Myocyte (in vitro differentiated cells): ENCODE measurements at places on chromosomes 5 and 9. TPM values are rescaled to one million over a fixed set of nuclear protein-coding genes. Genes with fewer than 3 reads are reported as not detected.

- peak; percentile 70 for DNase-seq
Observed at GRCh38 chr5:135829681-135830383, 4.6 kb upstream of the SLC25A48 start.

- DNase-seq: peak; percentile 5
Observed at GRCh38 chr5:37933576-37933975, 93.7 kb upstream of the GDNF start.

DNA sequence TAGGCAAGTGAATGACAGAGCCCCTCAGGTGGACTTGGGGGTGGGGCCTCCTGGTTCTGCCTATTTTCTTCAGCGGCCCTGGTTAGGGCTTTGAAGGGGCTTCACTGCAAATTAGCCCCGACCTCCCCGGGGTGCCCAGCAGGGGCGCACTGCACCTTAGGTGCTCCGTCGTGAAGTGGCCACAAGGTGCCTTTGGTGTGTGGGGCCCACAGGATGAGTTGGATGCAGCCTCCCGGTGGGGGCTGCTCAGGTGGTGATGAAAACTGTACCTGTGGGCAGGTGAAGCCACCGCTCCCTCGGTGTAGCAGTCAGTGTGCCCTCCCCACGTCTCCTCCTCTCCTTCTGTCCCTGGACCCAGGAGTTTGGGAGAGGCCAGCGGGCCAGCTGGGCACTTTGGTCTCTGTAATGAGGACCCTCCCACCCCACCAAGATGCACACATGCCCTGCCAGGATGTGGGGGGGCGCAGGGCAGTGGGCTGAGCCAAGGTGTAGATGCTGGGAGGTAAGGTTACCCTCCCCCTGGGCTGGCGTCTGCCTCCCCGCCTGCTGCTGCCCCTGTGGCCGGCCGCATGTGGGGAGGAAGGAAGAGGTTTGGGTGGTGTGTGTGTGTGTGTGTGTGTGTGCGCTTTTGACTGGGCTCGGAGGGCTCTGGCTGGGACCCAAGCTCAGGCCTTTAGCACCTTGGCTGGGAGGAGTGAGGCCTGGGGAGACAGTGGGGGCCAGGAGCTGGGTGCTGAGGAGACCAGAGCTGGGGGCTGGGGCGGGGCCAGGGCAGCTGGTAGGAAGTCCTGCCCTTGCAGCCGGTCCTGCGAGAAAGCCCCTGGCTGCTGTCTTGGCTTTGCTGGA, 55.6 kb downstream of the RXRA start:
- no peak for DNase-seq

DNA sequence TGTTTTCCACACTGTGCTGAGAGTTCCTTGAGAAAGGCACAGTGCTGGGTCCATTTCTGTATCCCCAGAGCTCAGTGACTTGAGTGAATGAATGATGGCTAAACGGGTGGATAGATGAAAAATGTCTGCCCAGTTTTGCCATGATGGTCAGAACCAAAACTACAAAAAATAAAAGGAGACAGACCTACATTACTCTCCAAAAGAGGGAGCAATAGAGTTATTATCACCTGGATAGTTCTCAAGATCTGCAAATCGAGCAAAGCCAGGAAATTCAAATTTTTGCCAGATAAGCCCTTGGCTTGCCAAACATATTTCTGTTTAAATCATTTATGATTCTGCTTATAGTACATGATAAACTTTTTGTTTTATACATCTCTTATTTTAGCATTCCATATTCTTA, 214.2 kb upstream of the ZNF462 start:
- peak; percentile 36 for DNase-seq

DNA sequence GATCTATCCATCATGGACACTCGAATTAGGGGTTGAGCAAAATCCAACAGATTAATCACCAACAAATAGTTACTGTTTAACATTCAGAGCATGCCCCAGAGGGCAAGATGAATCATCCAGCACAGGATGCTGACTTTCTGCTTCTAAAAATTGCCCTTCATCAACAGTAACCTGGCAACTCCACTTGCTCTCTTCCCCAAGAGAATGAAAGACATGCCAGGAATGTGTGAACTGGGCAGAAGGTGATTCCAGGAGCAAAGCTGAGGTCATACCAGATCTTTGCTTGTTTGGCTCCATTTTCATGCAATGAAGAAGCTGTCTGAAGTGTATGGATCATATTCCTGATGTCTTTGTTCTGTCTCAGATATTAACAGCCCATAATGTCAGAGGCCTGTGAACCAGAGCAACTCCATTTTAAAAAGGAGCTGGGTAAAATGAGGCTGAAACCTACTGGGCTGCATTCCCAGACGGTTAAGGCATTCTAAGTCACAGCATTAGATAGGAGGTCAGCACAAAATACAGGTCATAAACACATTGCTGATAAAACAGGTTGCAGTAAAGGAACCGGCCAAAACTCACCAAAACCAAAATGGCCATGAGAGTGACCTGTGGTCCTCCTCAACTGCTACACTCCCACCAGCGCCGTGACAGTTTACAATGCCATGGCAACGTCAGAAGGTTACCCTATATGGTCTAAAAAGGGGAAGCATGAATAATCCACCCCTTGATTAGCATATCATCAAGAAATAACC, 2.5 kb upstream of the ZNF367 start:
- peak; percentile 94 for DNase-seq

- no peak for DNase-seq
Observed at GRCh38 chr9:23822261-23823169, 3.5 kb downstream of the ELAVL2 start.

DNA sequence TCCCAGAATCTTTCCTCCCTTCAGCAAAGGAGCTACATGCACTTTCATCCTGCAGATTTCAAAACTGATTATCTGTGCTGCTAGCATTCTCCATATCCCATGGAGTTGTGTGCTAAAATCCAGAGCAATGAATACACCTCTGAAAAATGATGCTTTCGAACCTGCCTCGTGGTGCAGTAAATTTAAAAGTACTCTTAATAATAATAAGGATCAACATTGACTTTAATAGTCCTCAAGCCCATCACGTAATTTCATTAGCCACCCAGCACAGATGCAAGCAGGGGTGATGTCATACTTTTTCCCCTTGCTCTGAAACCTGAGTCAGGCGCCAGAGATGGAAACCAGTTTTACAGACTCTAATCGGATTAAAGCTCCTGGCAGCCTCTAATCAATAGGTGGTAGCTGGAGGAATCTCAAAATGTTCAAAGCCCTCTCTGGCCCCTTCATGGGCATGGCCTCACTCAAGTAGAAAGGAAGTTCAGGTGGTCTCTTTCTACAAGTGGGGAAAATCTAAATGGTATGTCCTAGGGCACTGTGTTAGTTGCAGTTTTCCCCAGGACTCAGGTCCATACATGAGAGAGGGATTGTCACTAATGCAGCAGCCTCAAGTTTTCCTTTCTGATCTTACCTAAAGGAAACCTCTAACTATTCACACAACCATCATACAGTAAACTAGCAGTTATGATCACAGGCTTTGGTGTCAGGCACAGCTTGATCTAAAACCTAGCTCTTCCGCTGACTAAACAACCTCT, 221.6 kb upstream of the SLC30A5 start:
- peak; percentile 6 for DNase-seq

GRCh38 chr5:28726815-28727214, 1688.4 kb upstream of the CDH9 start:
- no peak for DNase-seq

The URM1 gene
- 43.5 and 51.2 TPM in 2 replicates for total RNA-seq

The PWWP2A gene
- 21.3 and 23.3 TPM in 2 replicates for total RNA-seq
